ENCODE measurements at places on chromosomes 4 and X. TPM values are rescaled to one million over a fixed set of nuclear protein-coding genes. Genes with fewer than 3 reads are reported as not detected.

SCOC gene
- total RNA-seq: 13.5 TPM

NDST3 gene
- not detected for total RNA-seq

FHIP1A gene
- 1.1 TPM for total RNA-seq

HSD17B11 gene
- 38.0 TPM for total RNA-seq

NUDT11 gene
- total RNA-seq: 1.1 TPM

SPANXB1 gene
- not detected for total RNA-seq

SOD3 gene
- total RNA-seq: 0.28 TPM

GRCh38 chrX:72003811-72004750 is 93.4 kb downstream of the NHSL2 start:
- no peak for DNase-seq

DNA sequence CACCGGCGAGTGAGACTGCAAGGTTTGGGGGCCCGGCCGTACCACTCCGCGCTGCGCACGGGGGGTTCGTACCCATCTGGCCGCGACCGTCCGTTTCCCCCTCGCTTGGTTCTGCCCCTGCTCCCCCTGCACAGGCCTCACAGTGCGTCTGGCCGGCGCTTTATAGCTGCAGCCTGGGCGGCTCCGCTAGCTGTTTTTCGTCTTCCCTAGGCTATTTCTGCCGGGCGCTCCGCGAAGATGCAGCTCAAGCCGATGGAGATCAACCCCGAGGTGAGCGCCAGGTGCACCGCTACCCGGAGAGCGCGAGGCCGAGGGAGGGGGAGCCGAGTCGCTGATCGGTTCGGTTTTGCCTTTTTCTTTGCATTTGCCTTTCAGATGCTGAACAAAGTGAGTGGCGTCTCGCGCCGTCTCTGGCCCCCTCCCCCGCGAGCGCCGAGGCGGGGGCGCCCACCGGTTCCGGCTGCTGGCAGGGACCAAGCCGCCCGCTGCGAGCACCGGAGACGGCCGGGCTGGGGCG is at the start of gene UCHL1:
Gene UCHL1, plus strand, starts transcription at position 189 of the 517 bp plus-strand sequence. Its CDS starts 49 bp downstream, at position 238.
- DNase-seq: no peak

- no peak for DNase-seq
Observed at GRCh38 chr4:176642472-176642871, 150.2 kb downstream of the VEGFC start.

DNA sequence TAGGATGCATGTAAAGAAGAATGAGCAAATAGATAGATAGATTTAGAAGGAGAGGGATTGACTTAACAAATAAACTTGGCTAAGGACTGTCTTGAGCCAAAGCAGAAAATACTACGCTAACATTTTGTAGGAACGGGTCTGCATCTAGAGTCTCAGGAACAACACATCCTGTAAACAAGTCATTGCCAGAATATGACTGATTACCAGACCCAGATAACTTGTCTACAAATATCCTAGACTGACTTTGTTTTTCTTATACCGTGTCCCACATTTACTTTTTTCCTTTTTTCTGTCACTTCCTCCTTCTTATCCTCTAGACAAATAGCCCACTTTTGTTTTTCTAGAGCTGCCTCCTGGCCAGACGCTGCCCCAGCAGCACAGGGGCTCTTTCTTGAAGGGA is 393.6 kb downstream of the PDGFC start:
- DNase-seq: no peak

DNA sequence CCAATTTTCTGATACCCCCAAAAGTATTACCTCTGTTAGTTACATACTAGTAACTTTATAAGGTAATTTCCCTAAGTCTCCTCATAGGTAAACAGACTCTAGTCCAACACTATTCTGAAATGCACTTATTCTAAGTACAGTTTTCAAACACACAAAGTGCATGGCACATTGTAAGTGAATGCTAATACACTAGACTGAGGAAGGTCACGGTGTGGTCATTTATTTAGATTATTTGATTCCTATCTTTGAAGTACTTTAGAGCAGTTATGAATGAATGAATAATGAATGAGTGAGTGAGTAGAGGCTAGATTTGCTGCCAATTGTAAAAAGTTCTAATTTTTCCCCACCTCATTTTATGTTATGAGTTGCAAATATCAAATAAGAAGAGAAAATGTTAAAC is 132.8 kb upstream of the UGT8 start:
- DNase-seq: no peak

- DNase-seq: no peak
Observed at GRCh38 chr4:77010841-77011354, 61.3 kb downstream of the SEPTIN11 start.

GRCh38 chrX:72101597-72102037 is 30.1 kb downstream of the RTL5 start:
- DNase-seq: no peak

DNA sequence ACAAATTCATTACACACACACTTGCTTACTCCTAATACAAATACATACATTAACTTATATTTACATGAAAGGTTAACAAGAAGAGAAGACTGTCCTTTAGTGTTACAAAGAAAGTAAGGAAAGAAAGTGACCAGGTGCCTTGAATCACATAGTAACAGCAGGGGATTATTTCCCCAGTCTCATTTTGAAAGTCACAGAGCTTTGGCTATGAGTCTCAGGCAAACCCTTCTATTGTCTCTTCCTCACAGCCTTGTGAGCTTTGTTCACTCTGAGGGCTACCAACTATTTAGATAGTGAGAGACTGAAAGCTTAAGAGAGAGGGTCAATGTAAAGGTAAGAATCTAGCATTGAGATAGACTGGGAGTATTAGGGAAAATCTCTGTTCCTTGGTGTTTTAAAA is 161.6 kb downstream of the NPNT start:
- no peak for DNase-seq

GRCh38 chrX:46500054-46500453 is 45.2 kb downstream of the ZNF674 start:
- DNase-seq: no peak

DNA sequence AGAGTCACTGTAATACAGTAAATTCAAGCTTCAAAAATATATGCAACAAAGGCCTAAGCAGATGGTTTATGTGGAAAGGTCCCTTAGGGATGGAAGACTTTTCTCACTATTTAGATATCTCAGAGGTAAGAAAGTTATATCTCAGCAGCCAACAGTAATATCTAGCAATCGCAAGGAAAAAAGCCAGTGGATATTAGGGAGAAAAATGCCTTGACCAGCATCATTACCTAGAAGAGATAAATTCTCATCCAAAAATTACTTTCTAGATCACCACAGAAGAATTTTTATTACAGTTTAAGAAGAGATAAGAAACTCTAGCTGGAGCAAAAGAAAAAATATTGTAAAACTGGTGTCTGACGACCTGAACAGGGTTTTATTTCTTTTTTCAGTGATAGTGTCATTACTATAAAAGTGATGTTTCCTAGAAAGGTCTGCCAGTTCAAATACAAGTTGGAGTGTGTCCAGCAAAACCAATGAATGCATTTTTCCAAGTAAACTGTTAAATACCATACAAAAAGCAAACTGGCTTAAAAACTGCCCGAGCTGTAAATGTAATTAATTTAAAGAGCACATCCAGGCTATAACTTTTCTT is 100.0 kb downstream of the ATP11C start:
- no peak for DNase-seq

DNA sequence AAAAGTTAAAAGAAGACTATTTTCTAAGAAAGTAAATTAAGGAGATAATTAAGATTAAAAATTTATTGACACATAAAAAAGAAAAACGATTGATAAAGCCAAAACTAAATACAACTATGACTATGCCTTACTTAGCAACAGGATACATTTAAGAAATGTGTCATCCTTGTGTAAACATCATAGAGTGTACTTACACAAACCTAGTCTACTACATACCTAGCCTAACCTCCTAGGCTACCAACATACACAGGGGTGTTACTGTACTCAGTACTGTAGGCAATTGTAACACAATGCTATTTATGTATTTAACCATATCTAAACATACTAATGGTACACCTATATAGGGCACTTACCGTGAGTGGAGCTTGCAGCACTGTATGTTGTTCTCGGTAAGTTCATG is 108.3 kb downstream of the ANXA10 start:
- DNase-seq: no peak

- DNase-seq: no peak
Observed at GRCh38 chr4:10619220-10619619, 65.3 kb downstream of the CLNK start.

DNA sequence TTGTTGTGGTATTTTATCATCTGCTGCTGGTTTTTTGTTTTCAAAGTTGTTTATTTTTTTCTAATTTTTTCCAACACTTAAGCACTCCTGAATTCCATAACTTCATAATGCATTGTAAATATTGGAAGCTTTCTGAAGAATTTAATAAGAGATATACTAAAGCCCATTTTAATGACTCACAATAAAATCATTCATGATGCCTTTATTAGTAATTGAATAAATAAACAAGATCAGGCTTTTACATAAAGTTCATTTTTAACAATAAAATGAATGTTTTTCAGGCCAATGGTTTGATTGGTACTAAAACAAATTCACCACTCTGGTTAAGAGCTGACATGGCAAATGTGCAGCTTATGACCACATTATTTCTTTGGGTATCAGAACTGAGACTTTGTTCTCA is 408.2 kb upstream of the SMIM31 start:
- no peak for DNase-seq

- DNase-seq: no peak
Observed at GRCh38 chr4:24884902-24885301, 27.9 kb downstream of the CCDC149 start.

- no peak for DNase-seq
Observed at GRCh38 chr4:7295911-7296660, 103.7 kb downstream of the SORCS2 start.

Measured in T-cell (primary cell).